ENCODE measurements at places on chromosomes 11 and 22.

DNA sequence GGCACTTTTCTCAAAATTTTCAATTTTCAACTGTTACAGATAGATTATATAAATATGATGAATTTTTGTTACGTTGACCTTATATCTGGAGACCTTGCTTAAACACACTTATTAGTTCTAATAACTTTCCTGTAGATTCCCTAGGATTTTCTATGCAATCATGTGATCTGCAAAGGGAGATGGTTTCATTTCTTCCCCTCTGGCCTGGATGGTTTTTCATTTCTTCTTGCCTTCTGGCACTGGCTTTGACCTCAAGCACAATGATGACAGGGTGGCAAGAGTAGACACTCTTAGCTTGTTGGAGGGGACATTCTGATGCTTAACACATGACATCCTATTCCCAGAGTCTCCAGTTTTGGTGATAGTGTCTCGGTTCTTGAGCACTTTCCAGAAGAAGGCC lies 75.9 kb downstream of the DGCR2 start:
- no peak for DNase-seq

DNA sequence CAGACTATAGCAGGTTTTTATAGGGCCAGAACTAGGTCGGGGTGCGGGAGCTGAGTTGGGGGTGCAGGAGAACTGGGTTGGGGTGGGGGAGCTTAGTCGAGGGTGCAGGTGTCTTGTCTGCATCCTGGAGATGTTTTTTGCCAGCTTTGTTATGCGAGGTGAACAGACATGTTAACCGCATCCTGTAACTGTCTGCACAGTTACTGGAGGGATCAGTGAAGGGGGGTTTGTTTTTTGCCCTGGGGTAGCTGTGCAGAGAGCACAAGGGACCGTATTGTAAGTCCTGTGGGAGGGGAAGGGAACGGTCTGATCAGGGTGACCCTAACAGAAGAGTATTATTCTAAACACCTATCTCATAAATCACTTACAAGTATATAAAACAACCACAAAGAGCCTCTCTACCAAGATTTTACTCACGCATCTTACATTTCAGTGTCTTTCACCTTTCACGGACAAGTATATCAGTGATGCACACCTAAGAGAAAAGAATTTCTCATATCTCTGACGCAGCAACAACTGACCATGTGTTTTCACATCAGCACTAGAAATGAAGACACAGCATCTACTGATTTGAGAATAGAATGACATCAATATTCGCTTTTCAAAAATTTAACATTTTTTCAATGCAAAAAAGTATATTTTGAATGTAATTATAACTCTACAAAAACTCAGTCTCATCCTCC lies 20.8 kb downstream of the ZNF195 start:
- DNase-seq = no peak

DNA sequence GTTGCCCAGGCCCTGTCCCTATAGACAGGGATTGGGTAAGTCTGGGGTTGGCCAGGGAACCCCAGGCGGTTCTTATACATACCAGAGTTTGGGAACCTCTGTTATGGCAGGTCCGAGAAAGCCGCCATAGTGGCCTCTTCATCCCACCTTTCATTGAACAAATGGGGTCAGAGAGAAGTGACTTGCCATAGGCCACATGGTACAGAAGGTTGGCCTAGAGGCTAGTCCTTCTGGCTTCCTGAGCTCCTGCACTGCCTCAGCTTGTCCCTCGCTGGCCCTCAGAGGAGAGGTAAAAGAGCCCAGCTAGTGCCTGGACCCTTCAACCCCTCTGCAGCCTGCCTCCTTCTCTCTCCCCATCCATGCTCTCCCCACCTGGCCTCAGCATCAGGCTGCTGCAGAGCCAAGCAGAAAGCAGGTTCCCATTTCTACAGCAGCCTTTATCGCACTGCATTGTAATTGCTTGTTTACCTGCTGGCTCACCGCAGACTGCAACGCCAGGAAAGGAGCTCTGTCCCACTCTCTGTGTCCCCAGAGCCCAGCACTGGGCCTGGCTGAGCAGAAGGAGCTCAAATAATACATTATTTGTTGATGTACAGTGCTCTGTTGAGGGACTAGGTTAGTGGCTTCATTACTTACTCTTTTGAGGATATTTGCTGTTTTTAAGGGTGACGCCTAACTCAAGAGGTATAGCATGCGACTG lies 103.6 kb downstream of the TRIM29 start:
- no peak for DNase-seq

GRCh38 chr11:117794772-117795629 lies 2.0 kb downstream of the DSCAML1 start:
- no peak for DNase-seq

DNA sequence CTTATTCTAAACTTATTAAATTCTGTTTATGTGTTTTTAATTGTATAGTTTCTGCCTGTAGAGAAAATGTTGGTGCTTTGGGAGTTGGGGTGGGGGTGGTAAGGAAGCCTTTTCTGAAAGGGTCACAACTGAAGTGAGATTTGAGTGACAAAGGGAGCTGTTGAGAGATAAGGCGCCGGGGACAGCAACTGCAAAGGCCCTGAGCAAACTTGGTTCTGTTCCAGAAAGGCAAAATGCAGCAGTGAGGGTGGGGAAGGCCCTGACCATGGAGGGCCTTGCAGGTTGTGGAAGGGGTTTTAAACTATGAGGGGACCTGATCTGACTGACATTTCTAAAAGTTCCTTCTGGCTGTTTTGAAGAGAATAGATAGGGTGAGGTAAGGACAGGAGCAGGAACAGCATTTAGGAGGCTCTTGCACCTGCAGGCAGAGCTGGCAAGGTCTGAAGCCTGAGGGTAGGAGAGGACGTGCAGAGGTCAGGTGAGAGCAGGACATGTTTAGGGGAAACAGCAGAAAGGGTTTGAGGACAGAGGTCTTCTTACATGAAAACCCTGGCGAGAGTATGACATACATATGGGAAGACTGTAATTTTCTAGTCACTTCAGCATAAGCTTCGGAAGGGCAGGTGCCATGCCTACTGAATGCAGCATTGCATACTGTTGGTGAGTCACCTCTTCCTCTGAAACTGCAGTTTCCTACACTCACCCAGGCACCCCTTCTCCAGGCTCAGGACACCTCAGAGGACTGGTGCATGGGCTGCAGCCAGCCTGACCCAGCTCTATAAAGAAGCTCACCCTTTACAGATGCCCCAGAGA lies 190.7 kb downstream of the SNX19 start:
- DNase-seq = no peak

GRCh38 chr11:31441296-31441695 lies 68.1 kb downstream of the IMMP1L start:
- DNase-seq = no peak

GRCh38 chr11:65548395-65548794 lies 9.8 kb downstream of the LTBP3 start:
- DNase-seq = no peak

GRCh38 chr11:36452236-36452940 lies 57.7 kb downstream of the TRAF6 start:
- DNase-seq = no peak

DNA sequence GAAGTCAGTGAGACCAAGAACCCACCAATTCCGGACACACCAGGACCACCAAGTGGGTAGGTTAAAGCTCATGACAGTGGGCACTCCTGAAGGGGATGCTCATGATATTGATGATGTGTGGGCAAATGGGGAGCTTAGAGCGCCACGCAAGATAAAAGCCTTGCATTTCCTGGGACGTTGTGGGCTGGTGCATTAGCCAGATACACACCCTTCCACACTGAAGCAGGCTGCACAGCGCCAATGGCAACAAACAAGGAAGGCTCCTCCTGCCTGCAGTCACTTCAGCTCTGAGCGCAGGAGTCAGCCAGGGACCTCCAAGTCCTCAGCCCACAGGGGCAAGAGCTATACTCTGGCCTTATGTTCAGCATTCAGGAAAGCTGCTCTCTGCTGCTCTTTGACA lies 20.6 kb downstream of the TMEM218 start:
- no peak for DNase-seq
